ENCODE measurements at places on chromosomes 2 and 18.

DNA sequence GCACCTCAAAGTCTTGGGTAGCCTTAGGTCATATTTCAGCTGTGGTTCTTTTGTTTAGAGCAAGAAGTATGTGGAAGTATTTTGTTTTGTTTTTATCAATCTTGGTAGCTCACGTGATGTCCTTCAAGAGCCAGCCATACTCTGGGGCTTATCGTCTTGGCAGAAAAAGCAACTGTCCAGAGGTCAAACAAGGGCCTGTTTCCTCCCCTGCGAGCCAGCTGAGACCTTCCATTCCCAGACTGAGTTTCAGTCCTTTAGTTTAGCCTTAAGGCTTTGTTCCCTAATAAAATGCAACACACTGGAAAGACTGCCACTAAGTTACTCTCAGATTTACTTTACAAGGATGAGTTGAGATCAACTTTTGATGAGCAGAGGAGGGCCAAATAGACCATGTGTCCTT lies 63.5 kb downstream of the TXNL1 start:
- no peak for DNase-seq

GRCh38 chr2:119022678-119023077 lies 80.7 kb downstream of the MARCO start:
- DNase-seq: no peak

GRCh38 chr2:98899041-98899702 lies 36.9 kb downstream of the CRACDL start:
- DNase-seq: no peak

DNA sequence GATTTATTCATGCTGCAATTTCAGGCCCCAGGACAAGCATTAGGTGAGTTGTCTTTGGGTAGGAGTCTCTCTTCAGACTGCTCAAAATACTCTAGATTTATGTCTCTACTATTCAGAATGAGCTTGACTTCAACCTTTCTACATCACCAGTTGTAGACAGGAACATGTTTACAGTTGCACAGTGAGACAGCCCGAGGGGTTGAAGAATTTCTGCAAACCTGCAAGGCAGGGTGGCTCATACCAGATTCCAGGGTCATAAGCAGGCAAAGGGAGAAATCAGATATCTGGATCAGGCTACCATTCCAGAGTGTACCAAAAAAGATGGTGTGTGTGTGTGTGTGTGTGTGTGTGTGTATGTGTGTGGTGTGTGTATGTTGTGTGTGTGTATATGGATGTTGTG lies 112.4 kb downstream of the SPP2 start:
- no peak for DNase-seq

- no peak for DNase-seq
Measured at GRCh38 chr18:74631623-74632350, 34.1 kb downstream of the ZNF407 start.

GRCh38 chr2:230865307-230865765 lies 594 bp downstream of the ITM2C start:
- no peak for DNase-seq

GRCh38 chr2:8659092-8659734 lies 22.6 kb upstream of the ID2 start:
- DNase-seq: no peak

- no peak for DNase-seq
Measured at GRCh38 chr2:169172151-169172735, 102.9 kb downstream of the DHRS9 start.

DNA sequence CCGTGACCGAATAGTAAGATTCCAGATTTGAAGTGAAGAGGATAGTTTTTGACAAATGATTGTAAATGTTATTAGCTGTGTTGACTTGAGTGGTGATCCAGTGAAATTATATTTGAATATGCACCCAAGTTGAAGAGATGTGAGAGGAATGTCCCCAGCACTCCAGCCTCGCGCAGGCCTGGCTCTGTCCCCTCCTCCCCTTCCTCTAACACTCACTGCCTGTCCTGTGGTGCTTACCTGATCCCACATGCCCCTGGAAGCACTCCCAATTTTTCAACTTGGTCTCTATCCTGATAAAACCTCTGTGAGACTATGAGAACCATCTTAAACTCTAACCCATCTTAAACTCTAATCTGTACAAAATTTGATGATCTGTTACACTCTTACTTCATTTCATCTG lies 154.7 kb upstream of the LRP1B start:
- no peak for DNase-seq

GRCh38 chr2:85593023-85593422 lies 2.5 kb upstream of the RNF181 start:
- DNase-seq: no peak

- no peak for DNase-seq
Measured at GRCh38 chr2:205524656-205525055, 157.6 kb upstream of the NRP2 start.

DNA sequence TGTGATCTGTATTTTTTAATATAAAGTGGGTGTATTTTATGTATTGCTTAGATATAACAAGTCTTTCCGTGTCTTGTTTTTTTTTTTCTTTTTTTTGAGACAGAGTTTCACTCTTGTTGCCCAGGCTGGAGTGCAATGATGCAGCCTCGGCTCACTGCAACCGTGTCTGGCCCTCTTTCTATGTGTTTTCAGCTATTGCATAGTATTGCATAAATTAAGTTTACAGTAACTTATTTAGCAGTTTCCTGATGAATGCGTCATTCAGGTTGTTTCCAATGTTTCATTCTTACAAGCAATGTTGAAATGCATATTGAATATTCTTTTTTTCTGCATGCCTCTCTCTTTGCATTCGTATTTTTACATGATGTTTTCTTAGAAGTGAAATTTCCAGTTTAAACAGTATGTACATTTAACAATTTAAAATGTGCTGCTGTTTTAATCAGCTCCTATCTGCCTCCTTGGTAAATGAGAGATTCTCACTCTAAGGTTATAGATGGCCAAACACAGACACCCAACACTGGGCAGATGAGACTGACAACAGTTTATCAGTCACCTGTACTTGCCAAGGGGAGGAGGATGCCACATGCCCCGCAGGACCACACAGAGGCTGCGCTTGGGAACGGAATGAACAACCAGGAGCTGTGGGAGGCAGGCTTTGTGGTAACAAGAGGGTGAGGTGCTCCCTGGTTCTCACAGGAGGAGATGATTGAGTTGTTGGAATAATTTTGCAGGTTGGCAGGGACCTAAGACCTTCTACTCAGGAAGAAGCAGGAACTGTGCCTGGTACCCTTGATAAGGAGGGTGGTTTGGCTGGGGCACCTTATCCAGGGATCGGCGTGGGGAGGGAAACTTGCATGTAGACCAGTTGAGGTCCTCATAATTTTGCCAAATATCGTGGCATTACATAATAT lies 7.5 kb downstream of the SLC9A4 start:
- no peak for DNase-seq

DNA sequence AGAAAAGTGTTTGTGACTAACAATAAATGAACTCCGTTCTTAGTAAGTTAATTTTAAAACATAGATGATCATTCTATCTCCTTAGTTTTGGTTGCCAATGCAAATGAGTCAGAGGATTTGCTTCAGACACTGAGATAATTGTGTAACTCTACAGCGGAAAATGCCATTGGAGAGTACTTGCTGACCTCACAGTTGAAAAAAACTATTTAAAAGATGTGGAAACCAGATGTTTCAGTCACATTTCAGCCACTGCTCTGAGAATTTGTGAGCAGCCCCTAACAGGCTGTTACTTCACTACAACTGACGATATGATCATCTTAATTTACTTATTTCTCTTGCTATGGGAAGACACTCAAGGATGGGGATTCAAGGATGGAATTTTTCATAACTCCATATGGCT lies at the start of gene TNFAIP6:
Gene TNFAIP6, plus strand, starts transcription at position 234 of the 400 bp plus-strand sequence. Its CDS starts 75 bp downstream, at position 309.
- no peak for DNase-seq

DNA sequence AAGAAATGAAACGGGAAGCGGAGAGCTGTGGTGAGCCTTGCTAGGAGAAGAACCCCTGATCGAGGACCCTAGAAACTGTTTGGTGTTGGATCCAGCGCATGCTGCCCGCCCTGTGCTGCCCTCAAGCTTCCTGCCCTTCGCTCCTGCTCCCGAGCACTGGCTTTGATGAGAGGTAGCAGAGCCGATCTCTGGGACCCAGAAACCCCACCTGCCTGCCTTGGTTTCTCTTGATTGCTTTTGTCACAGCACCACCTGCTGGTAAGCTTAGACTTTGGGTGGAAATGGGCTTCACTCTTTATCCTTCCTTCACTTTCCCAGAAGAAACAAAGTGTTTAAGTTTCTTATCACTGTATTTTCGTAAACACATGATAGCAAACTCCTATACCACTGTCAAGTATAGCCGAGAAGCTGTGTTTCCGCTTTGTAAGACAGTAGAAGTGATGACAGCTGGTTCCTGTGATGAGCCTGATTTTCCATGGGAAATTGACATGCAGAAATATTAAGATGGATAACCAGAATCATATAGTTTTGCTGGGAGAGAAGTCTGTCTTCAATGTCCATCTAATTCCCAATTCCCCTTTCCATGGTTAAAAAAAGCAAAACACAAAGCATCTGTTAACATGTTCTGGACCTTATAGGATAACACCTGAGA lies 267.4 kb downstream of the PHLPP1 start:
- peak; percentile 52 for DNase-seq

GRCh38 chr2:207704078-207704477 lies 7.4 kb upstream of the CCNYL1 start:
- DNase-seq: no peak

- DNase-seq: no peak
Measured at GRCh38 chr18:61955644-61956043, 62.8 kb upstream of the RNF152 start.

DNA sequence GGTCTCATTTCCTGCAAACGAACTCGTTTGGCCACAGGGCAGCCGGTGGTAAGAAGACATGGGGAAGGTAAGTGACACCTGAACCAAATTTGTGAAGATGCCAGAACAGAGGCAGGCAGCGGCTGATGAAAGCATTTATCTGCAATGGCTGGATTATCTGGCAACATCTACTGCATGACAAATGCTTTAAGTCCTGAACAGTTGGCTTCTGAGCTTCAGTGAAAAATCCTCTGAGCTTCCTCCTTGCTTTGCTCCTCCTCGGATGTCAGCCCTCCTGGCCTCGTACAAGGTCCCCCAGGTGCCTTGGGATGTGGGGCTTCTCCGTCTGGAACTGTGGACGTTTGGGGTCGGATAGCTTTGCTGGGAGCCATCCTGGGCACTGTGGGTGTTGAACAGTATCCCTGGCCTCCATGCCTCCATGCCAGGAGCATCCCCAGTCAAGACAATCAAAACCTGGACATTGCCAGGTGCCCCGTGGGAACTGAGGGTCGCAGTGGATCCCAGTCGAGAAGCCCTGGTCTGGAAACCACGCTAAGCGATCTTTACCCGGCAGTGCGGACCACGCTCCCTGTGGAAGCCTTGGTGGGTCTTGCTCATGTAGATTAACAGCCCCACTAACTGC lies 49.3 kb downstream of the KCNG2 start:
- DNase-seq: no peak
